ENCODE measurements at places on chromosomes 4 and X.
A peak's percentile ranks its signal among the peaks of the same experiment; 100 is the strongest.

DNA sequence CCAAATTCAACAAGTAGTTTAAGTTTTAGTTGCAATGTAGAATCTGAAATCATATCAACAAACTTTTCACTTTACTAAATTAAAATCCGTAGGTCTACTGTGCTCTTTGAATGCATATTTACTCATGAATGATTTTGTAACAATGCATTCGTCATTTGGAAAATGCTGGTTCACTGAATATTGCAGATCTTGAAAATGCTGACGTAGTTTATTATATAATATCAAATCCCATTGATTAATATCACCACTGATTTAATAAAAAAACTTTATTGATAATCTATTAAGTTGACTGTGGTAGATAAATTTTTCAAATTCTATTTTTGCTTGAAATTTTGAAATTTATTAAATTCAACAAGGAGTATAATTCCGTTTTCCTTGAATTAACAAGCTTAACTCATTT is 540.0 kb downstream of the GRID2 start:
- no peak for DNase-seq

DNA sequence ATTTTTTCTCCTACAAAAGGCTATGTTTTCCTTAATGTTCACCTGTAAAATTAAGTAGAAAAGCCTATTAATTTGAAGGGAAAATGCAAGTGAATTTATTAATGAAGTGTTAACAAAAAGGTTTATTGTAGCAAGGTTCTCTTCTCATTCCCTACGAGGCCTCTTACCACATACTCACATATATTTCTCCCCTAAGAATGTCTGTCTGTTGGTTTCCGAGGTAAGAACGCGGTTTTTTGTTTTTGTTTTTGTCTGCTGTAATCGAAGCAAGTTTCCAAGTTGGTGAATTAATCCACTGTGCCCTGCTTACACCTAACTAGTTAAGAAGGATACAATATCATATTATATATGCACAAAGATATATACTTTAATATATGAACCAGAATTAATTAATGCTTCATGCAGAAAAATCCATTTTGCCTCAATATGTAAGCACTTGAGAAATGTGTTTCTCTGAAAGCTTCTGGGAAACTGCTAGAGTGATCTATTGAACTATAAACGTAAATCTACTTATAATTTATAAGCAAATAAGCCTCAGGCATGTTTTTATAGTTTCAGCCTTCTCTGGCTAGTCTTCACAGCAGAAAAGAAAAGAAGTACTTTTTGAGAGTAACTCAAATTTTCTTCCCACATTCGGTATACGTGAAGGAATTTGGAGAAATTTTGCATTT is 120.8 kb downstream of the EGF start:
- DNase-seq = peak; percentile 8

- no peak for DNase-seq
Measured at GRCh38 chr4:109973529-109973905, 60.8 kb downstream of the EGF start.

DNA sequence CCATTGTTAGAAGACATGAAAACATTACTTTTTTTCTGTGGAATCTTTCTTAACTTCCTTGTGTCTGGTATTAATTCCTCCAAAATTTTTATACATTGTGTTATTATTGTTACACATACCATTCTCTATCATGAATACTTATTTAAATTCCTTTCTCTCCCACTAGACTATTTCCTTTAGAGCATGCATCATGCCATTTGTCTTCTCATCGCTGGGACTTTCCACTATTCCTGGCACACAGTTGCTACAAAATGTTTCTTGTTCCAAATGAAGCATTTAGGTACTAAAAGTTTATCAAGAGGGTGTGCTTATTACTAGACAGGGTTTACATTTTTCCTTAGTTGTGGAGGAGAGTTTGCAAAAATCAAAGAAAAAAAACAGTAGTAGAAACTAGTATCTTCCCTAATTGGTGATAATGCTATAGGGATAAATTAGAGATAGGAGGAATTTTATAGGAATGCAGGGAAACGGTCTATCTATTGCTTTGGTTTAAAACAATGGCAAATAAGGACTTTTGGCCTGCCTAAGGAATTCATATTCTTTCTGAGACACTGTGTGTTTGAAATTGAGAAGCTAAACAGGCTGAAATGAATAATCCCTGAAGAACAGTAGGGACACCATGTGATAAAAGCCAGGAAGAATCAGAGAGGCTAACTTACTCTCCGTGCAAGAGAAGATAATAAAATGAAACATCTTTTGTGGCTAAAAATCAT is 187.5 kb upstream of the TBC1D9 start:
- peak; percentile 55 for DNase-seq

GRCh38 chrX:48579259-48579658 is 5.0 kb downstream of the RBM3 start:
- no peak for DNase-seq

- DNase-seq = peak; percentile 33
Measured at GRCh38 chr4:186606591-186606992, 51.2 kb upstream of the MTNR1A start.

DNA sequence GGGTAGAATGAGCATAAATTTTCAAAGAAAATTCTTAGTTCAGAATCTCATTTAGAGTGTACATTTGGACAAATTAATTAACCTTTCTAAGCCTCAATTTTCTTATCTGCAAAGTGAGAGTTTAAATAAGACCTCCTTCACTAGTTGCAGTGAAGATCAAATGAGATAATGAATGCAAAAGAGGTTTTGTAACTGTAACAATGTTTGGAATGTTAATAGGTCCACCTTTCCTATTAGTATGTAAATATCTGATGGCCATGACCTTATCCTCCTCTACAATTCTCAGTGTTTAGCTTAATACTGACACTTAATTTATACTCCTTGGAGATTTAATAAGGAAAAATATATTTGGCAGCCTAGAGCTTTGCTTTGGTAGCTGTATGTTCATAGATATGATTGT is 138.8 kb downstream of the GABRG1 start:
- no peak for DNase-seq

DNA sequence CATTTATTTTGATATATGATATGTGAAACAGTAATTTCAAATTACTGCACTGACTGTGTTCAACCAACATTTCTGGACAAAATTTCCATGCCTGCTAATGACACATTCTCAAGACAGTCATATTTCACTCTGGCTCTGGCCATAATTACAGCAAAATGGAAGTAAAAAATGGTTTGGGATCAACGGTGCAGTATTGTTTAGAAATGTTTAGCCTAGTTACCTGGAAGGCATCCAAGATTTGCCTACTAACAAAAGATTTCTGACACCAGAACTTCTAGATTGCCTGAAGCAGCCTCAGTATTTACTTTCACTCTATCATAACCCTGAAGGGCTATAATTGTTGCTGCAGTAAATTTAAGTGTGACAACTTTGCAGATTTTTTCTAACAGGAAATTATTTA is 416.3 kb downstream of the PCDH10 start:
- peak; percentile 73 for DNase-seq

- DNase-seq = no peak
Measured at GRCh38 chr4:148067301-148067916, 335.5 kb downstream of the ARHGAP10 start.

GRCh38 chr4:118939169-118939783 is 50.6 kb downstream of the SYNPO2 start:
- no peak for DNase-seq

- no peak for DNase-seq
Measured at GRCh38 chr4:102511830-102512605, 10.9 kb downstream of the NFKB1 start.

GRCh38 chrX:16240231-16240905 is 73.1 kb downstream of the MAGEB17 start:
- DNase-seq = no peak

DNA sequence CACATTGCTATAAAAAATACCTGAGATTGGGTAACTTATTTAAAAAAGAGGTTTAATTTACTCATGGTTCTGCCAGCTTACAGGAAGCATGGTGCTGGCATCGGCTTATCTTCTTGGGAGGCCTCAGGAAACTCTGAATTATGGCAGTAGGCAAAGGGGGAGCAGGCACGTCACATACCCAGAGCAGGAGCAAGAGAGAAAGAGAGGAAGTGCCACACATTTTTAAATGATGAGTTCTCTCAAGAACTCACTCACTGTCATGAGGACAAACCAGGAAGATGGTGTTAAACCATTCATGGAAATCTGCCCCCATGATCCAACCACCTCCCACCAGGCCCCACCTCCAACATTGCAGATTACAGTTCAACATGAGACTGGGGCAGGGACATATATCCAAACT is 10.0 kb upstream of the AFF1 start:
- DNase-seq = no peak

- no peak for DNase-seq
Measured at GRCh38 chr4:141543706-141544105, 92.7 kb upstream of the IL15 start.

GRCh38 chrX:118773782-118774181 is 46.4 kb downstream of the IL13RA1 start:
- peak; percentile 9 for DNase-seq

All from umbilical cord (tissue), 2 donors.